ENCODE measurements at places on chromosomes 3 and 15. TPM values are rescaled to one million over a fixed set of nuclear protein-coding genes. Genes with fewer than 3 reads are reported as not detected.

RPP25 gene
- total RNA-seq, result 26.4 TPM

SLC33A1 gene
- 16.2 TPM for total RNA-seq

CAMK2N2 gene
- 1.5 TPM for total RNA-seq

ROBO1 gene
- total RNA-seq, result 20.8 TPM

FANCD2OS gene
- not detected for total RNA-seq

CD96 gene
- not detected for total RNA-seq
